ENCODE measurements at places on chromosomes 5 and 9.

- DNase-seq: no peak
Observed at GRCh38 chr5:58800356-58800755, 217.5 kb downstream of the RAB3C start.

GRCh38 chr5:50564558-50564957, 101.9 kb upstream of the PARP8 start:
- DNase-seq: no peak

- DNase-seq: no peak
Observed at GRCh38 chr5:134223406-134224248, 2.2 kb downstream of the PPP2CA start.

GRCh38 chr9:93126825-93127368, 7.2 kb downstream of the NINJ1 start:
- DNase-seq: no peak

DNA sequence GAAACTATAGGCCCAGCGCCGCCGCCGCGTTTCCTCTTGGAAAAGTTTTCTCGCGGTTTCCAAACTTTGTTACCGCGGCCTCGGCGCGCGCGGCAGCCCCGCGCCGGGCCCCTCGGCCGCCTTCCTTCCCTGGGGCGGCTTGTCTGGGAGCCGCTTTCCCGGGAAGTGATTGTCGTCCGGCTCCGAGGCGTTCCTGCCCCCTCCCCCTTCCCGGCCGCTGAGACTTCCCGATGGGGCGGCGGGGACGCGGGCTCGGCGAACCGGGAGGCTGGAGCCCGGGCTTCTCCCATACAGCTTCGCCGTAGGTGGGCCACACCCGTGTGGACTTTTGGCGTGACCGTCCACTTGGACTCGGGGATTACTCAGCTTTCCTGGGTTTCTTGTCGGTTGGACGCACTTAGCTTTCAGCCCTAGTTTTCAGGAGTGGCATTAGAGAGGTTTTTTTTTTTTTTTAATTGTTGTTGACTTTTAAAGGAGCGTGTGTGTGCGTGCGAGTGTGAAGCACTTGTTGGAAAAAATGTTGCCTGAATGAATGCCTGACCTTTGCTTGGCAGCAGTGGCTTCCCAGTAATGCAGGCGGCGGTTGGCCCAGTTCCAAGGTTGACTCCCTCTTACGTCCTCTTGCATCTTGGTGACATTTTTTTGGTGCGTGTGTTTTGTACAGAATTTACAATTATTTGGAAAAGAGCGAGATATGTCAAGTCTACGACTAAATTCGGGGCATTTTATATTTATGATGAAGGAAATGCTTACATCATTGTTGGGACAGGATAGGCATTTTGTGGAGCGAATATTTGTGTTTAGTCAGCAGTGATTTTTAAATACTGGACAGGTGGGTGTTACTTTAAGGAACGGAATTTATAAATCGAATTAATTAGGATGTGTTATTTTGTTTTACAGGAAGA, 821 bp downstream of the CTNNA1 start:
- peak; percentile 47 for DNase-seq

GRCh38 chr5:146111409-146111808, 6.0 kb upstream of the PLAC8L1 start:
- no peak for DNase-seq

DNA sequence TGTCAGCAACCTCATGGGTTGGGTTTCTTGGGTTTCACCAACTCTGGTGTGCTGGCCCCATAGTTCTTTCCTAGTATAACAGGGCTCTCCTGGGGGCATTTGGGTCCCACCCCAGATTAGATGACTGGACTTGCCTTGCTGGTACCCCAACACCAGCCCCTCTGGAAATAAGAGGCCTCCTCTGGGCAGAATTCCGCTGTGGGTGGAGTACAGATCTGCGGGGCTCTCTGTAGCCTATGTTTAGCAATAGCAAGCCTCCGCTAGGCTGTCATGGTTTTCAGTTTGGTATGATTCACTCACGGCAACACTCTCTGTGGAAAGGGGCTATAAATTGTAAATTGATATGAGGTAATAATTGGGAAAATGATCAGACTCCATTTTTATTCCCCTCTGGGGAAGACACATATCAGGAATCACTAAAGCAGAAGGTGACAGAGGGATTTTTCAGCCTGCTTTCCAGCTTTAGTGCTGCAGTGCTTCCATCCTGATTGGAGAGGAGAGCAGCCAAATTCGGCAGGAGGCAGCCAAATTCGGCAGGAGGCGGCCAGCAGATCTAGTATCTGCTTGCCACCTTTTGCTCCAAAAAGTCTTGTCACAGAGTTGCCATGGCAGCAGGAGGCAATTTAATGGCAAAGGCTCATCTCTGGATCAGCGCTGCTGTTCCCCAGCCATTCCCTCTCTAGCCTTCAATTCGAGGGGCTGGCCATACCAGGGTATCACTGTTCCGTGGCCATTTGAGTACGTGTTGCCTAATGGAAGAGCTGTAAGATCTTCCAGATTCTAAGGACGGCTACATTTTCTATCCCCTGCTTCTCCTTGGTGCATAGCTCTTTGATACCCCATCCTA, 84.6 kb downstream of the SLC44A1 start:
- no peak for DNase-seq

DNA sequence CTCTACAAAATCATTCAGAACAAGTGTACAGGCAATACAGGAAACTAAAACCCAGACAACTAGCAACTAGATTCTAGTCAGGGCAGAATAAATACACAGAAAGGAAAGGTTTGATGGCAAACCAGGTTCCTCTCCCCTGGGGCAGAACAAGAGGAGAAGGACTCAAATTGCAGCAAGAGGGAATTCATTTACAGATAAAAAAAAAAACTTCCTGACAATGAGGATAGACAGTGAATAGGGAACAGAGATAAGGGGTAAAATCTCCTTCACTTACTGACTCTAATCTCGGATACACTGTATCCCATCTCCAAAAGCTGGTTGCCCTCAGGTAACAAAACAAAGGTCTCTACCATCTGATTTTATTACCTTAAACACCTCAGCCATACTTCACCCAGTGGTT, 244.0 kb downstream of the SEC61B start:
- DNase-seq: no peak

GRCh38 chr5:95620870-95621838, 1.3 kb downstream of the GPR150 start:
- peak; percentile 15 for DNase-seq

- no peak for DNase-seq
Observed at GRCh38 chr9:11128156-11128555, 515.4 kb upstream of the PTPRD start.

GRCh38 chr5:123364441-123365155, 58.6 kb downstream of the CEP120 start:
- no peak for DNase-seq

DNA sequence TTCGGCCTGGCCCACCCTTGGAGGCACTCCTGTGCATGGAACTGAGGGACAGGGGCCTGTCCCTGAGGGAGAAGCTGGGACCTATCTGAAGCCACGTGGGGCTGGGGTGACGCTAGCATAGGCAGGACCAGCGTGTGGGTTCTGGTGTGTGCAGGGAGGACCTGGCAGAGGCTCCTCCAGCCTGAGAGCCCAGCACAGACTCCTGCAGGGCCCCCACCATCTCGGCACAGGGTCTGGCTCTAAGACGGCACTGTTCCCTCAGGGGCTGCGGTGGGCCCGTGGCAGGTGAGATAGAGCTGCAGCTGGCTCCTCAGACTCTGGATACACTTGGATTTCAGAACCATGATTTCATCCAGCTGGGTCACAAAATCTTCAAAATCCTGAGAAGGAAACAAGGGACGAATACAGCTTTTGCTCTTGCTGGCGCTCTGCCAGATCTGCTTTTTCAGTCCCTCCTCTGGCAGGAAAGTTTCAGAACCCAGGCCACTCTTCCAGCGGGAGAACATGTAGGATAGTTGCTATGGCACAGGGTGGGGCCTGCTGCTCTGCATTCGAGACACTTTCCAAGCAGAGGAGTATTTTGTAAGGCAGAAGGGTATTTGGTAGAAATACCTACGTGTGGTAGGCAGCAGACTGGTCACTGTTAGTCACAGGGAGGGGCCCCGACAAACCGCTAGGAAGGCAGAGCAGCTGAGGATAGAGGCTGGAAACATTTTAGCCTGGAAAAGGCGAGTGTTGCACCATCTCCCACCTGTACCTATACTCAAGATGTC, 74.7 kb downstream of the KIF24 start:
- no peak for DNase-seq

GRCh38 chr5:109563739-109564138, 126.0 kb upstream of the MAN2A1 start:
- DNase-seq: no peak

- DNase-seq: no peak
Observed at GRCh38 chr9:121359351-121360294, 10.4 kb downstream of the STOM start.

- no peak for DNase-seq
Observed at GRCh38 chr9:78788101-78788500, 491.2 kb downstream of the PSAT1 start.

DNA sequence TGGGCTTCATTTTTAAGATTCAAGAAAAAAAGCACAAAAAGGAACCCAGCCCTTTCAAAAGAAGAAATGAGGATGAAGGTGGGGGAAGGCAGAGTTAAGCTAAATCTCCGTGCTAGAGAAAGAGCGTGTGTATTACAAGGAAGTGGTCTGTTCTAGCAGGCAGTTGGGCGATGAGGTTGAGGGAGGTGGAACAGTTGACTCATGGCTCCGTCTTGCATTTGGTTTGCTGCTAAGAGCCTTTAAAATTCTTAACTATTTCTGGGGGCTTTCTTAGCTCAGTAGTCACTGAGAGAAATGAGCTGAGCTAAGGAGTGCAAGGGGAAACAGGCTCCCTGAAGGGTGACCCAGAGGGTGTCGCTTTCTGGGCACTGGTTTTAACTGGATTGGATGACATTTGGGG, 117.4 kb downstream of the GCNT1 start:
- no peak for DNase-seq

- DNase-seq: no peak
Observed at GRCh38 chr9:3960661-3961144, 339.2 kb downstream of the GLIS3 start.

- DNase-seq: no peak
Observed at GRCh38 chr5:173968154-173968797, 20.7 kb upstream of the C5orf47 start.

DNA sequence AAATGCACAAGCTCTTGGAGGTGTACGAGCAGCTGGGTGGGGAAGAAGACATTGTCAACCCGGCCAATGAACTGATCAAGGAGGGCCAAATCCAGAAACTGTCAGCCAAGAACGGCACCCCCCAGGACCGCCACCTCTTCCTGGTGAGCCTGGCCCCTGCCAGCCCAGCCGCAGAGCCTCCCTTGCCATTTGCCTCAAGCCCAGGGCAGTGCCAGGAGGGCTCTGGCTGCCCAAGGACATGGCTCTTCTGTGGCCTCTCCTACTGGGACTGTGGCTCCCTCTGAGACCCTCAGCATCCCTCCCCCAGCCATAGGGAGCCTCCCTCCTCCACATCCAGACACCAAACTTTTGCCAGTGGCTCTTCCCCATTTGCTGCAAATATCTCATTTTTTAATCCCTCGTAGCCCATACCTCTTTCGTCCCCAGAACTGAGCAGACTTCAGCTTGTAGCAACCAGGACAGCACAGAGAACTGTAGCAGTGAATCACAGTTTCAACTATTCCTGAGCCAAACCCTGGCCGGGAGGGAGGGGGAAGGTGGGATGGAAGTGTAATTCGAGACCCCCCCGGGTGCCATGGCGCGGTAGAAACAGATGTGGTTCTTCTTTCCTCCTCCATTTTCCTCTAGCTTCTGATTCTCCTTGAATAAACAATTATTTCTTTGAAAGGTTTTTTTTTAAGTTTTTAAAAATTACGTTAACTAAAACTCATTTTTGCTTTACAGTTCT, 44.5 kb upstream of the SUSD3 start:
- no peak for DNase-seq

DNA sequence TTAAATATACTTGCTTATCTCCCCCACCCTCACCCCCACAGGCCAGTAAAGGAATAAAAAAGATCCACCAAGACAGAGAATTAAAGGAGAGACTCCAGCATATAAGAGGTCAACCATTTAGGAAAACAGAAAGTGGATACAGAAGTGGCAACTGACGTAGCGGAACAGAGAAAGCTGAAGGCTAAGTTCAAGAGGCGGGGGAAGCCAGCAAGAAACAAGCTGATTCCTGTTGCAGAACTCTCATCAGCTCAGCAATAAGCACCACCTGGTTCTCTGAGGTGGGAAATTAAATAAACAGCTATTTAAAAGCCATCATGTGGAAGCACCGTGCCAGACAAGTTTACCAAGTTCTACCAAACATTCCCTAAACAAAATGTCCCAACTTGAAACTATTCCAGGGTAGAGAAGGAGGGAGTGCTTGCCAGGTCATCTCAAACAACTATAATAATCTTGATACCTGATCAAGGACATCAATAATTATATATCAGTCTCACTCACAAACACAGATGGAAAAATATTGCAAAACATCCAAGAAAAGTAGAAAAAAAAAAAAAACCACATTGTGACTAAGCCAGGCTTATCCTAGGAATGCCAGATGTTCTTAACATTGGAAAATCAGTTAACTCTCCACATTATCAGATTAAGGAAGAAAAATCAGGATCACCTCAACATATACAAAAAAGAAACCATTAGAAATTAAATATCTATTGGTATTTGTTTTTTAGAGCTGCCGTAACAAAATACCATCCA, 7.3 kb upstream of the ARL15 start:
- DNase-seq: no peak

DNA sequence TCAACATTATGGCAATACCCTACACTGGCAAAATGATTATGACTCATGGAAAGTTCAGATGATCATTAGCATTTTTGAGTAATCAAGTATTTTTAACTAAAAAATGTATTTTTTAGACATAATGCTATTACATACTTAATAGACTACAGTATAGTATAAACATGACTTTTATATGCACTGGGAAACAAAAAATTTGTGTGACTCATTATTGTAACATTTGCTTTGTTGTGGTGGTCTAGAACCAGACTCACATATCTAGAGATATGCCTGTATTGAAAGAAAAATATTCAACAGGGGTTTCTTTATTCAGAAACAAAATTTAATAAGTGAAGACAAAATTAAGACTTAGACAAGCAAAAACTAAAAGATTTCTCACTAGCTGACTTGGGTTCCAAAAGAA, 385.3 kb upstream of the RIOK2 start:
- no peak for DNase-seq

DNA sequence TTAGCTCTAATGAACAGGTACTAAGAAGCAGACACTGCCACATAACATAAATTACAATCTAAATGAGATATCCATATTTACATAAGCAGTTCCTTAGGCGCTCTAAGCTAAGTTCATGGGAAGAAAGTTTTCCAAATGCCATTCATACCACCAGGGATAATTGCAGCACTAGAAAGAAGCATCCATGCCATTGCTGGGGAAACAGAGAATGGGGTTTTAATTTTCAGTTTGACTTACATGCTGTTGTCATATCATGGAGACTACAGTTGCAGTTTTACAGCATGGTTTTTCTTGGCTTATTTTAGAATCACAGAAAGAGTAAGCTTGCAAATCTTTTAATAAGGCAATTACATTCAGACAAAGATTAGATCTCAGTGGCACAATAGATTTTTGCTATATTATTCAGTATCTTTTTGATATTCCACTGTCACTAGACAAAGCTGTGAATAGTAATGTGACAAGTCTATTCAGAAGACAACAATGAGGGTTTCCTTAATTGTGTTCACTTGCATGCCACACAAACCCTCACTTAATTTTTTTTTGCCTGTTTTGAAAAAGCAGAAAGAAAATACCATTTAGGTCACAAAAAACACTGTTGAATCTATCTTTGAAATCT, 108.4 kb upstream of the ELAVL2 start:
- no peak for DNase-seq

GRCh38 chr5:10400411-10400810, 41.3 kb upstream of the ROPN1L start:
- no peak for DNase-seq

GRCh38 chr9:85428230-85428629, 313.5 kb downstream of the AGTPBP1 start:
- DNase-seq: no peak
